ENCODE measurements at places on chromosomes 13 and 19.

DNA sequence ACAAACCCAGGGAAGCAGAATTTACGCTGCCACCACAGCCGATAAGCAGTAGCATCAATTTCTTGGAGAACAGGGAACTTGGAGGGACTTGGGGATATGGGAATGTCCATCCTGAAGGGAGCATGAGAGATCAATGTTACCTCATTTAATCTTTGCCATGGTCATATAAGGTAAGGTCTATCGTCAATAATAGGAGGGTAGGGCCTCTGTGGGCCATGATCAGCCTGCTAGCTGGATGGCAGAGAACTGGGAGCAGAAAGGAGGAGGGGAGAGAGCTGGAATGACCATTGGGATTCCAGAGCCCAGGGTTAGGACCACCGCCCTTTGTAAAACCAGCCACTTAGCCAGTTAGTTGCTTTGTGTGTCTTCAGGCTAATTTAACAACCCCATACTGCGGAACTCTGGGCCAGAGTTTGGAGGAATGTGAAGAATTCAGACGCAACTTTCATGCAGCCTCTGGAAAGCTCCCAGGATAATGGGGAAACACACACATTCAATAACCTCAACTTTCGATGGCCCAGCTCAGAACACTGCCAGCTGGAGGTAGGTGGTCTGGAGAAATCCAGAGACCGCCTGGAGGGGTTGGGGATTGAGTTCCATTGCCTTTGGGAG lies 40.3 kb downstream of the ZNF557 start:
- H3K4me3 ChIP-seq: no peak overlapping the region
- no peak for DNase-seq
- H3K36me3 ChIP-seq: no peaks in the 10 kb centered on the region
- H3K27me3 ChIP-seq: no peaks in the 10 kb centered on the region

DNA sequence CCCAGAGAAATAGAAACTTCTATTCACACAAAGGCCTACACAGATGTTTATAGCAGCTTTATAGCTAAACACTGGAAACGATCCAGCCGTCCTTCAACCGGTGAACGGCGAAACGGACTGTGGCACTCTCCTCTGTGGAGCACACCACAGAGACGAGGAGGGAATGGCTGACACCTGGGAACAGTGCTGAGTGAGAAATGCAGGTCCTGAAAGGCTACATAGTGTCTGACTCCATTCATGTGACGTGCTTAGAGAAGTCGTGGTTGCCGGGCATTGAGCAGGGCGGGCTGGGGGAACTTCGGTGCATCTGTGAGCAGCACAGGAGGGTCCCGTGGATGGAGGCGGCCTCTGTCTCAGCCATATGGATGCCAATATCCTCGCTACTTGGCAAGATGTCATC lies 3.1 kb upstream of the GRK1 start:
- no peak overlapping the region for H3K4me3 ChIP-seq
- H3K4me1 ChIP-seq: no peaks in the 10 kb centered on the region
- DNase-seq: no peak
- H3K27me3 ChIP-seq: peaks cover 29% of the 10 kb centered on the region
- no peak overlapping the region for H3K27ac ChIP-seq

GRCh38 chr19:18803550-18804138 lies 12.5 kb upstream of the COMP start:
- no peak for DNase-seq
- H3K4me1 ChIP-seq: no peaks in the 10 kb centered on the region
- H3K27ac ChIP-seq: no peak overlapping the region

DNA sequence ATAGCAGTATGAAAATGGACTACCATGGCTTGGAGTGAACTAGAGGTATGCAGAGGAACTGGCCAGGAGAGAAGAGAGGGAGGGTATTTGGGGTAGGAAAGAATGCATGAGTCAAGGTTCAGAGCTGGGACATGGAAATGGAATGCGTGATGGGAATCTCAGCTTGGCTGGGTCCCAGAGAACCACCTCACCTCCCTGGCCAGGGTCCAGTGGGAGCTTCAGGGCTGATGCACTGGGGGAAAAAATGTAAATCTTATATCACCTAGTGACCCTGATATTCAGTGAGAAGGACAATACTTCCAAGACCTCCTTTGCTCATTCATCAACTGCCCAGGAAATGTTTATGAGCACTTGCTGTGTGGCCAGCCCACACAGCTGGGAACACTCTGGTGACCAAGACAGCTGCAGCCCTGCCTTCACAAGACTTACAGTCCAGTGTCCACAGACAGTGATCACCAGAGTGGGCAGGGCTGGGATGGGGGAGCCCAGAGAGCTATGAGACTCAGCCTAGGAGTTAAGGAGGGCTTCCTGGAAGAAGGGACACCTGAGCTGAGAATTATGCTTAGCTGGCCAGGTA lies 12.8 kb downstream of the IGSF23 start:
- H3K4me1 ChIP-seq: no peaks in the 10 kb centered on the region
- no peak overlapping the region for H3K27ac ChIP-seq
- peaks cover 29% of the 10 kb centered on the region for H3K27me3 ChIP-seq

- H3K4me1 ChIP-seq: no peaks in the 10 kb centered on the region
- peaks cover 10% of the 10 kb centered on the region for H3K27me3 ChIP-seq
Measured at GRCh38 chr13:24167666-24168391, 7.3 kb downstream of the SPATA13 start.

GRCh38 chr13:112159575-112160547 lies 92.9 kb downstream of the SOX1 start:
- no peak overlapping the region for H3K27ac ChIP-seq
- peaks cover under 1% of the 10 kb centered on the region for H3K27me3 ChIP-seq
- H3K4me3 ChIP-seq: no peak overlapping the region
- no peaks in the 10 kb centered on the region for H3K4me1 ChIP-seq
- peaks cover 6% of the 10 kb centered on the region for H3K36me3 ChIP-seq

GRCh38 chr19:33780251-33780650 lies 16.4 kb upstream of the KCTD15 start:
- DNase-seq: no peak
- H3K4me3 ChIP-seq: no peak overlapping the region
- H3K4me1 ChIP-seq: peaks cover 15% of the 10 kb centered on the region
- H3K27me3 ChIP-seq: peaks cover 31% of the 10 kb centered on the region
- no peak overlapping the region for H3K27ac ChIP-seq

GRCh38 chr19:38445362-38445761 lies 11.9 kb downstream of the RYR1 start:
- H3K27ac ChIP-seq: no peak overlapping the region
- no peak overlapping the region for H3K4me3 ChIP-seq
- peaks cover 47% of the 10 kb centered on the region for H3K27me3 ChIP-seq

DNA sequence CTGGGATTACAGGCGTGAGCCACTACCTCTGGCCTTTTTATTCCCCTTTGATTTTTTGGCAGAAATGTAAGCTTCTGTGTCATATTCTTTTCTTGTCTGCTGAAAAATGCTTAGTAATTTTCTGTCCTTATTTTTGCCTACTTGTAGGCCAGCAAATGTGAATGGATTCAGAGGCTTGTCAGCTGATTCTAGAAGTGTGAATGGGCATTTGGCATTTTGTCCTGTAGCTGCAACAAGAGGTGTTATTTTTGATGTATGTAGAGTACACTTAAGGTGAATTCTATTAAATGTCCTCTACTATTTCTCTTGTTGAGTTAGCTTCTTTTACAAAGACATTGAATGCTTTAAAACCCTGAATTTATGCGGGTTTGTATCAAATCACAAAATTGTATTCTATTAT lies 50.0 kb downstream of the FRY start:
- H3K27me3 ChIP-seq: no peaks in the 10 kb centered on the region
- no peak overlapping the region for H3K27ac ChIP-seq
- H3K4me1 ChIP-seq: no peaks in the 10 kb centered on the region
- no peak overlapping the region for H3K4me3 ChIP-seq

DNA sequence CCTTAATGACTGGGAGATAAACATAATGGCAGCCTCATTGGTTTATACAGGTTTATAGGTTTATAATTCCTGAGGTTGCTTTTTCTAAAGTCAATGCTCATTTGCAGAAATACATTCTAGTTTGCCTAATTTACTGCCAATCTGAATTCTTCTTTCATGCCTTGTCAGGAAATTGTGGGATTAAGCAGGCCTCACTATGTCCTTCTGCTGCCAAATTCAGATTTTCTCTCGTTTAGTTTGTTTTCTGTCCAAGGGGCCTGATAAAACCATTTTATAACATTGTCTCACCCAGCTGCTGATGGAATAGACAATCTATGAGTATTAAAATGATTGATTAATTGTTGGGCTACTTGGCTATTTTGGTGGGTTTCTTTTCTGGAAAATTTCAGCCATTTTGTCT lies 42.4 kb upstream of the OBI1 start:
- peaks cover 17% of the 10 kb centered on the region for H3K27me3 ChIP-seq
- H3K36me3 ChIP-seq: no peaks in the 10 kb centered on the region
- H3K4me1 ChIP-seq: no peaks in the 10 kb centered on the region

Measured in naive B cell (primary cell).